Activated naive CD8-positive, alpha-beta T cell treated with anti-CD3 and anti-CD28 coated beads for 36 hours (primary cell): ENCODE measurements at places on chromosomes 6 and 20. TPM values are rescaled to one million over a fixed set of nuclear protein-coding genes. Genes with fewer than 3 reads are reported as not detected.

Gene SCUBE3
- not detected for total RNA-seq

Gene PLG
- not detected for total RNA-seq

Gene ARMH2
- not detected for total RNA-seq

Gene TRIM40
- not detected for total RNA-seq

Gene GATA5
- total RNA-seq, result not detected

Gene SLC22A16
- total RNA-seq, result not detected

Gene UNC5CL
- 1.3 TPM for total RNA-seq
